ENCODE measurements at places on chromosomes 7 and 10. TPM values are rescaled to one million over a fixed set of nuclear protein-coding genes. Genes with fewer than 3 reads are reported as not detected.

- DNase-seq: no peak
- peaks cover 6% of the 10 kb centered on the region for H3K4me1 ChIP-seq
- H3K27me3 ChIP-seq: no peaks in the 10 kb centered on the region
- no peak overlapping the region for H3K4me3 ChIP-seq
- no peak overlapping the region for H3K27ac ChIP-seq
These were observed 253.2 kb upstream of the ZNF32 start for GRCh38 chr10:43901744-43902504.

DNA sequence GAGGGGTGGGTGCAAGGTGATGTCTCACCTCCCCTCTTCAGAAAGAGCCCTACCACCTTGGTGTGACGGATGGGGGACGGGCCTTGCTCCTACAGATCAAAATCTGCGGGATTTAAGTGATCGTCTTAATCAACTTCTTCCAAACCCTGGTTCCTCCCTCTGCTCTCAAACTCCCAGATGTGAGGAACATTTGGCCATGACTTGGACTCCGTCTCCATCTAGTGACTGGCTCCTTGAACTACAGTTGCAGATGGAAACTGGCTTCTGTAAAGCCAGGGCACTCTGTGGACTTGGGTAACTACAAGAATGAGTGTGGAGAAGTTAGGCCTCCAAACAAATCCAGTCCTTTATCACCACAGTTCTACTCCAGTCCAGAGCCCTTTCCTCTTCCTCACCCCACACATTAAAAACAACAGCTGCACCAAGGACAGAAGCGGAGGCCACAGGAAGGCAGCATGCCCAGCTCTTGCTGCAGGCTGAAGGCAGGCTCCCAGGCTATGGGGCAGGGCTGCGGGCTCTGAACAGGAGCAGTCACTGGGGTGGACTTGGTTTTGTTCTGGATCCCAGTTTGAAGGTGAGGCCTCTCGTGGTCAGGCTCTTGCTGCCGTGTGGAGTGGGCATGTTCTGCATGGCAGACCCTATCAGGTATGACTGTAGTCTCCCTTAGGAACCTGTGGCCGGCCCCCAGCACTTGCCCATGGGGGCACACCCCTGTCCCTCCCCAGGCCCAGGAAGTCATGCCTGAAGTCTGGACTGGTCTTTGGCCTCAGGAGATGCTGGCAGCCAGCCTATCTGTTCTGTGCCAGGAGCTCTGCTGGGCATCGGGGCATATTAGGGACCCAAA, 79.4 kb downstream of the VWC2 start:
- DNase-seq: no peak
- H3K36me3 ChIP-seq: no peaks in the 10 kb centered on the region
- no peak overlapping the region for H3K27ac ChIP-seq
- no peak overlapping the region for H3K4me3 ChIP-seq

DNA sequence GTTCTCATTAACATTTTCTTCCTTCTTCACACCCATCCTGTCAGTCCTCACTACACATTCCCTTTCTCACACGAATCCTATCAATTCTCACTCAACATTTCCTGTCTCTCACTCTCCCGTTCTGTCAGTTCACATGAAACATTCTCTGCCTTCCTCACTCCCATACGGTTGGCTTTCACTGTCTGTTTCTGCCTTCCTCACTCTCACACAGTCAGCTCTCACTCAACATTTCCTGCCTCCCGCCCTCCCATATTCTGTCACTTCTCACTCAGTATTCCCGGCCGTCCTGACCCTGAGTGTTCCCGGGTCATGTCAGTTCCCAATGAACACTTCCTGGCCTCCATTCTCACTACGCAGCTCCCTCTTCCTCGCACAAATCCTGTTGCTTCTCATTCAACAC, 61.5 kb downstream of the DYNC2I1 start:
- H3K27me3 ChIP-seq: no peaks in the 10 kb centered on the region
- H3K27ac ChIP-seq: no peak overlapping the region
- DNase-seq: no peak
- H3K36me3 ChIP-seq: peaks cover 66% of the 10 kb centered on the region
- no peaks in the 10 kb centered on the region for H3K4me1 ChIP-seq
- no peak overlapping the region for H3K4me3 ChIP-seq

DNA sequence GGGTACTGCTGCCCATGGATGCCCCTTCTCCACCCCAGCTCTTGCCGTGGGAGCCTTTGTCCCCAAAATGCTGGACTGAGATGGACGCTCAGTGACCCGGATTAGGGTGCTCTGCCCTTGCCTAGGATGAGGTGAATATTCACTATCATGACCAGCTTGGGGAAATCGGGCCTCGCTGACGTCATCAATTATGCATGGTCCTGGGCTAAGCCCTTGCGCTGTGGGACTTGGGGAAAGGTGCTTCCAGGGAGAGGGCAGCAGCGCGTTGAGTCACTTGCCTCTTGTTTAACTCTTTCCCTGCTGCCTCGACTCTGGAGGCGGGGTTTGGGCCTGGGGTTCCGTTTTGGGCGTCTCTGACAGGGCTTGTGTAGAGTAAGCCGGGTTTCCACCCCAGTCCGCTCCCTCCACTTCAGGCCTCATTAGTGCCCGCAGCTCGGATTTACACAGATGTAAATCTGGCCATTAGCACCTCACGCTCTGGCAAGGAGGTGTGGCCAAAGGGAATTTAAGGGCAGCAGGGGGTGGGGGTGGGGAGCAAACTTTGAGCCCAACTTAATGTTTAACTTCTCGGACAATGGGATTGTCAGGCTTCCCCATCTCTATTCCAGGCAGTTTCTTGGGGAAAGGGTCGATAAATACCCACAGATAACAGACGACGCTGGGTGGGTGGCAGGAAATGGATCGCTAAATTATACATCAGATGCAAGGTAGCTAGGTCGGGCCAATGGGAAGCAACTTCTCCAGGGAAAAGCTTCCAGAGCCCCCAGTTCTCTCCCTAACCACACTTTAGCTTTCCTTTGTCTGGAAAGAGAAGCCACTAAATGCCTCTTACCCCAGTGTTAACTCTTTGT, 51.3 kb upstream of the TCF7L2 start:
- H3K36me3 ChIP-seq: no peaks in the 10 kb centered on the region
- H3K4me3 ChIP-seq: peak overlapping the region; percentile 4
- DNase-seq: no peak
- H3K27me3 ChIP-seq: no peaks in the 10 kb centered on the region
- H3K4me1 ChIP-seq: no peaks in the 10 kb centered on the region

DNA sequence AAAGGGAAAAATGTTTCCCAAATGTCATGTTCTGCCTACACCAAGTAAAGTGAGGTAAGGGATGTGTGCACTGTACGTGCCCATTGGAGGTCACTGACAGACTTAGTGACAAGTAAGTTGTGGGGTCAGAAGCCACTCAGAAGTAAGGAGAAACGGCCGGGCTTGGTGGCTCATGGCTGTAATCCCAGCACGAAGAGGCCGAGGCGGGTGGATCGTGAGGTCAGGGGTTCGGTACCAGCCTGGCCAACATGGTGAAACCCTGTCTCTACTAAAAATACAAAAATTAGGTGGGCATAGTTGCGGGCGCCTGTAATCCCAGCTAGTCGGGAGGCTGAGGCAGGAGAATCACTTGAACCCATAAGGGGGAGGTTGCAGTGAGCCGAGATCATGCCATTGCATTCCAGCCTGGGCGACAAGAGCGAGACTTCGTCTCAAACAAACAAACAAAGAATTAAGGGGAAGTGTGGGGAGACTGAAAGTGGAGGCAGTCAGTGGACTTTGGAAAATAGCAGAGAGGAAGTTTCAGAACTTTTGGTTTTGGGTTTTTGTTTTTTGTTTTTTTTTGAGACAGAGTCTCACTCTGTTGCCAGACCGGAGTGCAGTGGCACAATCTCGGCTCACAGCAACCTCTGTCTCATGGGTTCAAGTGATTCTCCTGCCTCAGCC, 114.8 kb downstream of the WDFY4 start:
- H3K4me3 ChIP-seq: no peak overlapping the region
- no peak for DNase-seq
- no peaks in the 10 kb centered on the region for H3K27me3 ChIP-seq
- no peaks in the 10 kb centered on the region for H3K36me3 ChIP-seq
- H3K4me1 ChIP-seq: peaks cover 30% of the 10 kb centered on the region

DNA sequence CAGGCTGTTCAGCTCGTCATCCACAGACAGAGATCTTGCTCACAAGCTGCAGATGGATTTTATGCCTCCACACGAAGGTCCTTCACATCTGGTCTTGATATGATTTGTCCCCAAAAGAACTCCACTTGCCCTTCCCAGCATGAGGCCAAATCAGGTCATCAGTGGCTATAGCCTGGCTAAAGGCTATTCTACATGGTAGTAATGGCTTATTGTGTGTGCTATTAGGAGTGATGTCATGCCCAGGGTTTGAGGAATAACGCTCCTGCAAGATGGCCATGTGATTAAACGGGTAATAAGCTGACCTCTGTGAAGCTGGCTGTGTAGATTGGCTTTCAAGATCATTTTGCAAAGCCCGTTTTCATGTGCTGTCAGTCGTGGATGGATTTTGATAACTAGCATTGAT, 313.8 kb downstream of the FRMD4A start:
- H3K27ac ChIP-seq: no peak overlapping the region
- peaks cover 16% of the 10 kb centered on the region for H3K4me1 ChIP-seq
- no peak for DNase-seq
- H3K4me3 ChIP-seq: no peak overlapping the region

DNA sequence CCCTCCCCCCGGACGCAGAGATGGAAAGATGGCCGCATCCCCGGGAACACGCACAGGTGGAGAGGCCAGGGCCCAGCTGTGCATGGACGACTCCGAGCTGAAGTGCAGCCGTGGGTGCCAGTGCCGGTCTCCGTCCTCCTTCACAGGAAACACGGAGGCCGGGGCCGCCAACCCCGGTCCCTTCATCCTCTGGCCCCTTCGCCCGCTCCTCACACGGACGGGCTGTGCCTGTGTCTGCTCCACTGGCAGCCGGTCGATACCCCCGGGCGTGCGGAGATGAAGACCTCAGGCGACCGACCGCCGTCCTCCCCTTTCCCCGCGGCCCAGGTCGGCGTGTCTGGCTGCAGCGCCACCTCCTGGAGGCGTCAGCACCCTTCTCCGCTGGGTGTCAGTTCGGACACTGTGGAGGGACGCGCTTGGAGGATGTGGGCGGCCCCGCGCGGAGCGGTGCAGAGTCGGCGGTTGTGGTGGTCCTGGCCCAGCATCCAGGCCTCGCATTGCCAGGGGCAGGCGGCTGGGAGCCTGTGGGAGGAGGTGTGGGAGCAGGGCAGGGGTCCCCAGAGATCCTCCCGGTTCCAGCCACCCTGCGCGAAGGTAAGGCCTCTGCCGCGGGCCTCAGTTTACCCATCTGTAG, 9.9 kb downstream of the ZNF511 start:
- peak overlapping the region; percentile 44 for H3K4me3 ChIP-seq
- H3K4me1 ChIP-seq: peaks cover 7% of the 10 kb centered on the region
- no peaks in the 10 kb centered on the region for H3K36me3 ChIP-seq
- H3K27me3 ChIP-seq: peaks cover 9% of the 10 kb centered on the region

DNA sequence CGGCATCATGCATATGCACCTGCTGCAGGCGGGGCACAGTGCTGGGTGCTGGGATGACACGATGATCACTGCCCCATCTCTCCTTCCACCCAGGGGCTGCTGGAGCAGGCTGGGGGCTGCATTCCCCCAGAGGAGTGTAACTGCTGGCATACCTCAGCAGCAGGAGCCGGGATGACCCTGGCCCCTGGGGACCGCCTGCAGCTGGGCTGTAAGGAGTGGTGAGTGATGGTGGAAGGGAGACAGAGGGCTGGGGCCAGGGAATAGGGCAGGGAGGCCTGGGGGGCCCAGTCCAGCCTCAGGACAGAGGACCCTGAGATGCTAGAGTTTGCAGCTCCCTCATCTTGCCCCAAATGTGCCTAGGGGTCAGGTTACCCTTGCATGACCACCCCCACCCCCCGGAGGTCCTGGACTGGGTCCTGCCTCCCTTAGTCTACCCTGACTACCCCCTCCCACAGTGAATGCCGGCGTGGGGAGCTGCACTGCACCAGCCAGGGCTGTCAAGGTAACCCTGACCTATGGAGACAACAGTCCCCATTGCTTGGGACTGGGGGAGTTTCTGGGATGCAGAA, 14.5 kb upstream of the ZNF862 start:
- no peaks in the 10 kb centered on the region for H3K4me1 ChIP-seq
- peak; percentile 25 for DNase-seq
- H3K36me3 ChIP-seq: no peaks in the 10 kb centered on the region
- H3K27ac ChIP-seq: no peak overlapping the region

DNA sequence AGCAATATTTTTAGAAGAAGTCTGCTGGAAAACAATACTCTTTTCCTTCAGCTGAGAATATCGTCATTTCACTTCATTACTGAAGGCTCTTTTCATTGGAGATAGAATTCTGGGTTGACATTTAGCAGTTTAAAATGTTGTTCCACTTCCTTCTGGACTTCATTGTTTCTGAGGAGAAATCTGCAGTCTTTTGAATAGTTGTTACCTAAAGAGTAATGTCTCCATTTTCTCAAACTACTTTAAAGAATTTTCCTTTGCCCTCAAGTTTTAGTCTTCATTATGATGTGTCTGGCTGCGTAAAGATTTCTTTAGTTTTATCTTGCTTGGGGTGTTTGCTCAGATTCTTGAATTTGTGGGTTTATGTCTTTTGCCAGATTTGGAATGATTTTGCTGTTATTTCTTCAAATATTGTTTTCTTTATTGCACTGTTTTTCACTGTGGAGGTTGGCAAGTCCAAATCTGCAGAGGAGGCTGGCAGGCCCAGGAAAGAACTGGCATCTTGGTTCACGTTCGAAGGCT, 136.3 kb downstream of the DNAJB6 start:
- no peaks in the 10 kb centered on the region for H3K36me3 ChIP-seq
- H3K27ac ChIP-seq: no peak overlapping the region
- H3K27me3 ChIP-seq: no peaks in the 10 kb centered on the region
- H3K4me3 ChIP-seq: no peak overlapping the region
- no peak for DNase-seq

- no peak for DNase-seq
- no peaks in the 10 kb centered on the region for H3K36me3 ChIP-seq
- H3K27ac ChIP-seq: no peak overlapping the region
- H3K4me3 ChIP-seq: no peak overlapping the region
- peaks cover 8% of the 10 kb centered on the region for H3K27me3 ChIP-seq
These were observed 96.7 kb upstream of the PDCD4 start for GRCh38 chr10:110775020-110775375.

GRCh38 chr10:101047268-101047667, 14.5 kb upstream of the KAZALD1 start:
- DNase-seq: peak; percentile 31
- H3K4me3 ChIP-seq: no peak overlapping the region
- H3K27ac ChIP-seq: no peak overlapping the region
- no peaks in the 10 kb centered on the region for H3K36me3 ChIP-seq
- peaks cover 22% of the 10 kb centered on the region for H3K4me1 ChIP-seq

- H3K27me3 ChIP-seq: no peaks in the 10 kb centered on the region
- H3K36me3 ChIP-seq: peaks cover 22% of the 10 kb centered on the region
- H3K4me1 ChIP-seq: no peaks in the 10 kb centered on the region
- no peak for DNase-seq
These were observed 9.3 kb downstream of the CROT start for GRCh38 chr7:87354749-87355148.

COL13A1 gene
- total RNA-seq: 9.2 TPM

SPDYE2 gene
- not detected for total RNA-seq

CTAGE4 gene
- total RNA-seq: 8.5 TPM

CUZD1 gene
- 0.56 TPM for total RNA-seq

TFR2 gene
- 0.35 TPM for total RNA-seq

EPO gene
- not detected for total RNA-seq

AKR1B15 gene
- total RNA-seq: not detected

OR6V1 gene
- total RNA-seq: not detected

AKR1D1 gene
- not detected for total RNA-seq

SUN1 gene
- 111 TPM for total RNA-seq

Measured in lower lobe of right lung (tissue), 2 donors.